Vagina (tissue), 2 donors: ENCODE measurements at places on chromosomes 4 and X. TPM values are rescaled to one million over a fixed set of nuclear protein-coding genes. Genes with fewer than 3 reads are reported as not detected.
A peak's percentile ranks its signal among the peaks of the same experiment; 100 is the strongest.

Gene KDR
- 19.4 TPM for total RNA-seq

Gene ITGB1BP2
- total RNA-seq: 1.7 TPM

Gene NUP62CL
- total RNA-seq: 10.6 TPM

Gene NDUFC1
- 16.5 TPM for total RNA-seq

- DNase-seq: no peak
- H3K4me3 ChIP-seq: no peak overlapping the region
- no peak overlapping the region for H3K27ac ChIP-seq
- H3K4me1 ChIP-seq: no peaks in the 10 kb centered on the region
- H3K36me3 ChIP-seq: no peaks in the 10 kb centered on the region
Measured at GRCh38 chr4:625631-626161, 323 bp downstream of the PDE6B start.

DNA sequence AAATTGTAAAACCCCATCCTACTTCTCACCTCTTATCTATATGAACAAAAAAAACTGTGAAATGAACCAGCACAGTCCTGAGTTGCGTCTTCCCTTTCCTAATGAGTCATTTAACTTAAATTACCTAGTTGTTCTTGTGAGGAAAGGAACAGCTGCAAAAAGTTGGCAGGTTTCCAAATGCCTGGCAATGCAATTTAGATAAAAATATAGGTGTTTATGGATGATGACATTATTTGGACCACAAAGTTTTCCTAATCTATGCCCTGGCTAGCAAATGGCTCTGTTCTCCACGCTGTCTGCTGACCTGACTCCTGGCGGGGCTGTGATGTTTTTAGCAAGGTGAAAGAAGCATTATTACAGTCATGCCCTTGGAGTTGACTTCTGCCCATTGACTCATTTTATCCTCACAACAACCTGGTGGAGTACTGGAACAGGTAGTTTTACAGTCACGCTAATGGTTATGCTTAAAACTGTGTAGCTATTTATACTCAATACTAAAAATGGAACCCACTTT lies 29.8 kb upstream of the RELL1 start:
- DNase-seq: no peak
- H3K4me1 ChIP-seq: no peaks in the 10 kb centered on the region
- no peak overlapping the region for H3K27ac ChIP-seq
- H3K4me3 ChIP-seq: no peak overlapping the region

- no peaks in the 10 kb centered on the region for H3K36me3 ChIP-seq
- no peak for DNase-seq
- no peak overlapping the region for H3K4me3 ChIP-seq
- H3K27ac ChIP-seq: no peak overlapping the region
- no peaks in the 10 kb centered on the region for H3K27me3 ChIP-seq
- no peaks in the 10 kb centered on the region for H3K4me1 ChIP-seq
Measured at GRCh38 chrX:9205599-9206223, 171.8 kb upstream of the FAM9B start.

- no peaks in the 10 kb centered on the region for H3K27me3 ChIP-seq
- no peak overlapping the region for H3K27ac ChIP-seq
- H3K36me3 ChIP-seq: no peaks in the 10 kb centered on the region
- no peak for DNase-seq
- H3K4me1 ChIP-seq: no peaks in the 10 kb centered on the region
Measured at GRCh38 chr4:37728064-37728463, 41.9 kb upstream of the RELL1 start.

DNA sequence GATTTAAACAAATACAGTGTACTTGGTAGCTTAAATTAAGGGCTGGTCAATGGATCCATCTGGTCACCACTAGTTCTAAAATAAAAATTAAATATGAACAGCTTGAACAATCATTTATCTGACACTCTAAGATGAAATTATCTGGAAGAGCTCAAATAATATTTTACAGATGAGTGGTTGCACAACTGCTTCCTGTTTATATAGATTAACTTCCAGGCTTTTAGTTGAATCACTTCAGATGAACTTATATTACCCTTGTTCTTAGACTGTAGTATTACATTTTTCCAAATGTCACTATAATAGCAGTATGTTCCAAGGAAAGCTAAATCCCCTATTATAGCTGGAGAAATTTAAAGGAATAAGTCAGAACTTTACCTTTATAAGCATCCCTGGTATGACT lies 92.4 kb upstream of the SMIM10 start:
- no peak overlapping the region for H3K27ac ChIP-seq
- H3K36me3 ChIP-seq: no peaks in the 10 kb centered on the region

GRCh38 chr4:23888421-23889319 lies 1.2 kb downstream of the PPARGC1A start:
- peak overlapping the region; percentile 51 for H3K27ac ChIP-seq
- peaks cover 32% of the 10 kb centered on the region for H3K4me1 ChIP-seq
- no peak for DNase-seq
- H3K4me3 ChIP-seq: peak overlapping the region; percentile 49
- no peaks in the 10 kb centered on the region for H3K27me3 ChIP-seq

GRCh38 chr4:76822303-76822702 lies 75.6 kb downstream of the SOWAHB start:
- no peaks in the 10 kb centered on the region for H3K36me3 ChIP-seq
- no peak for DNase-seq
- no peaks in the 10 kb centered on the region for H3K4me1 ChIP-seq

- peak overlapping the region; percentile 88 for H3K4me3 ChIP-seq
- no peaks in the 10 kb centered on the region for H3K27me3 ChIP-seq
- no peaks in the 10 kb centered on the region for H3K36me3 ChIP-seq
- H3K4me1 ChIP-seq: peaks cover 56% of the 10 kb centered on the region
Measured at GRCh38 chr4:77073981-77074380, 1.8 kb downstream of the CCNI start.

DNA sequence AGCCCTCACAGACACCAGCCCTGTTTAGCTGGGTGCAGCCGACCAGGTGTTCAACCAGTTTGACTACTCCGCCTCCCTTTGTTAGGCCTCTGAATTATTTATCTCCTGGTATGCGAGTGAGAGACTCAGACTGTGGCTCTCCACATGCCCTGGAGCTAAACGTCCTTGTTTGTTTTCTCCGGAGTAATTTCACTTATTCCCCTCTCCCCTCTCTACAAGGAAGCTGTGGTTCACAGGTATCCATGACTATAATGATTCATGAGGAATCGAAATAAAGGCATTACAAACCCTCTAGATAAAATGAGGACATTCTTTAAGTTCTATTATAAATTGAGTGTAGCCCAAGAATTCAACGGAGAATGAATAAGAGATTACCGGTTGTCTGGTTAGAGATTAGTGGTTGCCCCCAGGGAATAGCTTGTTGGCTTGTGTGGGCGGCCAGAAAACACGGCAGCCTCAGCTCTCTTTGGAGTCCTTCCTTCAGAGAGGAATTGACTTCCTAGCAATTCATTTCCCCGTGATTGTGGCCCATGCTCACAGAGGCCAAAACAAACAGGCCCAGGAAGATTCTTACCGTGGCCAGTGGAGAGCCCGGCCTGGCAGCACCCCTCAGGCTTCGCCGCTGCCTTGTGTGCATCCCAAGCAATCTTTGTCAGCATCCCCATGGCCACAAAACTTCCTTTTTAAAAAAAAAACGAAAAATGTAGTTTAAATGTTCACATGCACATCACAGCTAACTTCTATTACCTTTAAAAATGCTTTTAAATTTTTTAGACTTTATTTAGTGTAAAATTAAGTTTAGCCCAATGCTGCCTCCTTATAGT lies 60.2 kb upstream of the CBR4 start:
- H3K4me3 ChIP-seq: no peak overlapping the region
- peaks cover 5% of the 10 kb centered on the region for H3K4me1 ChIP-seq
- H3K36me3 ChIP-seq: no peaks in the 10 kb centered on the region
